ENCODE measurements at places on chromosomes 5 and 9.

- DNase-seq = no peak
Measured at GRCh38 chr9:1939926-1940368, 75.2 kb upstream of the SMARCA2 start.

DNA sequence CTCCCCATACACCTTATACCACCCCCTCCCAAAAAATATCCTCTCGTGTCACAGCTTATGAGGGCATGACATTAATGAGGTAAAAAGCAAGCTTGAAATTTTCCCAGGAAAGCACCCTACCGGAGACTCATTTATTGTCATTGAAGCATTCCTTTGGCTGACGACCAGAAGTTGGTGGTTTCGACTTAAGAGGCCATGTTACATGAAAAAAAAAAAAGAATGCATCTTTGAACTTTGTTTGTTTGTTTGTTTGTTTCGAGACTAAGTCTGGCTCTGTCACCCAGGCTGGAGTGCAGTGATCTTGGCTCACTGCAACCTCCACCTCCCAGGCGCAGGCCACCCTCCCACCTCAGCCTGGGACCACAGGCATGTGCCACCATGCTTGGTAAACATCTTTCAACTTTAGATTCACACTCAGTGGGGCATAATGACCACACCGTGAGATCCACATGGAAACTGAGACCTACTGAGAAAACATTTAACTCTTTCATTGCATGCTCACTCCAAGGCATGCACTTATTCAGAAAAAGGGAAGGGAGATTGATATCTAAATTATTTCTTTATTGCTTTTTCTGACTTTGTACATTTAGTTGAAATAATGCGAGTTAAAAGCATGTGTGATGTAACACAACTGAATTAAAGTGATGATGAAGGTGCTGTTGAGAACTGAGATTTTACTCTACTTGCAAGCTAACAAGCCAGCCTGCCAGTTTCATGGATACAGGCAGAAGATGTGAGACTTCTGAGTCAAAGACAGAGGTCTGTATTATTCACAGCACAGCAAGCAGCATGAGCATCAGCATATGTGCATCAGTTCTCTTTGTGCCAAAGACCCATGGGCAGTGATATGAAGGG, 5.1 kb upstream of the RAB14 start:
- no peak for DNase-seq

DNA sequence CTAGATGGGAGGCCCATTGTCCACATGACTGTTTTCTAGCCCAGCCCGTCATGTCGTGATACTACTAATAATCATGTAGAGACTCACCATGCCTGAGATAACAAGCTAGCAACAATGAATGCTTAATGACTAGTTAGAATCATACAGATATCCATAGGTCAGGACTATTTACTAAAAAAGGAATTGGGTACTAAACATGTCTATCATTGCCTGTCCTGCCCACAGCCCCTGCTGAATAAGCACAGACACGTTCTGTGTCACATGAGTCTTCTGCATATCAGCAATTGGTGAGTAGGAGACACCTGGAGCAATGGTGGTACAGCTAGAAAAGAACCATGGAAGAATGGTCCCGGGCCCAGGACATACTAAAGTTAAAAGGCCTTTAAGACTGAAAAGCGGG, 18.0 kb downstream of the FRRS1L start:
- DNase-seq = no peak

- no peak for DNase-seq
Measured at GRCh38 chr5:129135633-129136032, 41.1 kb downstream of the ISOC1 start.

DNA sequence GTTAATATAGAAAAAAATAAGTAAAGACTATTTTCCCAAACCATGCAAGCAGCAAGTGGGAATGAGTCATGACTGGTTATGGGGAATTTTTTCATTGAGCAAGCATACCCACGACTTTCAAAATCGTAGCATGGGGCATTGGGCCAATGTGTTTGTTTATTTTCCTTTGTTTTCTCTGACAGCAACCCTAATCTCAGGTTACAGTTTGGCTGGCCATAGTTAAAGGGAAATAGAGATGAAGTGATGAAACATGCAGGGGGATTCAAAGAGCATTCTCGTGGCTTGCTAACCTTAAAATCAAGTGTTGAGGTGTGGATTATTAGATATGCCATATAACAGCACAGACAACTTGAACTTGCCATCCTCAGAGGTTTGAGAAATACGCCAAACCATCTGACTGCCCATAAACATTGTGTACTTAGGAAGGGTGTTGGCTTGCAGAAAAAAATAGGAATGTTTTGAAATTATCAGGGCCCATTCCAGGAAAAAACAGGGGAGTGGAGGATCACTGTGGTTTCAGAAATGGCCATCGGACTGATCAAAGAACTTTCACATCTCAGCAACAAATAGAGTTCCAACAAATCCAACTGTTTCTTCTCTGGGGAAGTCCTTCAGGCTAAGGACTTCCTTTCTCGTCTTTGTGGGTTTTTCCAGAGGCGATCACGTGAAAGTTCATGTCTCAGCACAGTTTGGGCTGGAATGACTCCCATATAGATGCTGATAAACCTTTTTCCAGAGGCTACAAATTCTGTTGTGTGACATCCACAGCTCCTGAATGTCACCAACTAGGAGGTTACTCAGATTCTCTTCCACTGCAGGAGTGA, 259.1 kb downstream of the SYK start:
- peak; percentile 36 for DNase-seq

DNA sequence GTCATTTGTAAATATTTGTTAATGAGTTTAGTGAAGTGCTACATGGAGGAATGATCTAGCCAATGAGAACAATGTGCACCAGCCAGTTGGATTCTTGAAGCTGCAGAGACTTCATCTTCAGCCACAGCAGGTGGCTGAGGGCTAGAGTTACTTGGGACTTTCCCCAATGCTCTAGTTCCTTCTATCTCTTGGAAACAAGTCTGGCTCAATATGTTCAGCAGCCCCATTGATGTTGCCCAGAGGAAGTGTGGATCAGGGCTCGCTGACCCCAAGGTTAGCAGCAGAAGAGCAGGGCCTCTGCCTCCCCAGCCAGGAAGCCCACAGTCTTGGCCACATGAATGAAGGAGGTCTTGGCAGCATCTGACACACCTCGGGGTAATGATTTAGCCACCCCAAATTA, 117.5 kb downstream of the SLC1A3 start:
- DNase-seq = no peak

GRCh38 chr5:143700994-143701393, 111.0 kb upstream of the HMHB1 start:
- DNase-seq = no peak

DNA sequence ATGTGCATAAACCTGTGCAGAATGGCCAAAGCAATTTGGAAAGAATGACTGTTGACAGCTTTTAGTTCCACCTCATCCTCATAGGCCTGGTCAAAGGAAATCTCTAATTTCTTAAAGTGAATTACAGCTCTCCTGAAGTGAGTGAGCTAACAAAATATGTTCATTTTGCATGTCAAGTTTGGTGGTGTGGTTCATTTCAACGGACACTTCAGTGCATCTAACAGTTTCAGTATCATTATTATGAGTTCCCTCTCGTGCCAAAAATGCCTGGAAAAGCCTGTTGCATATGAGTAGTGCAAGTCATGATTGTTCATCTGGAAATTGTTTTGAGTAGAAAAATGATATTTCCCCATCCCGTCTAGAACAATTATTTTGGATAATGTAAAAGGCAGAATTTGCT, 53.2 kb upstream of the HMHB1 start:
- no peak for DNase-seq

- DNase-seq = no peak
Measured at GRCh38 chr9:81673310-81673709, 16.0 kb downstream of the TLE1 start.

DNA sequence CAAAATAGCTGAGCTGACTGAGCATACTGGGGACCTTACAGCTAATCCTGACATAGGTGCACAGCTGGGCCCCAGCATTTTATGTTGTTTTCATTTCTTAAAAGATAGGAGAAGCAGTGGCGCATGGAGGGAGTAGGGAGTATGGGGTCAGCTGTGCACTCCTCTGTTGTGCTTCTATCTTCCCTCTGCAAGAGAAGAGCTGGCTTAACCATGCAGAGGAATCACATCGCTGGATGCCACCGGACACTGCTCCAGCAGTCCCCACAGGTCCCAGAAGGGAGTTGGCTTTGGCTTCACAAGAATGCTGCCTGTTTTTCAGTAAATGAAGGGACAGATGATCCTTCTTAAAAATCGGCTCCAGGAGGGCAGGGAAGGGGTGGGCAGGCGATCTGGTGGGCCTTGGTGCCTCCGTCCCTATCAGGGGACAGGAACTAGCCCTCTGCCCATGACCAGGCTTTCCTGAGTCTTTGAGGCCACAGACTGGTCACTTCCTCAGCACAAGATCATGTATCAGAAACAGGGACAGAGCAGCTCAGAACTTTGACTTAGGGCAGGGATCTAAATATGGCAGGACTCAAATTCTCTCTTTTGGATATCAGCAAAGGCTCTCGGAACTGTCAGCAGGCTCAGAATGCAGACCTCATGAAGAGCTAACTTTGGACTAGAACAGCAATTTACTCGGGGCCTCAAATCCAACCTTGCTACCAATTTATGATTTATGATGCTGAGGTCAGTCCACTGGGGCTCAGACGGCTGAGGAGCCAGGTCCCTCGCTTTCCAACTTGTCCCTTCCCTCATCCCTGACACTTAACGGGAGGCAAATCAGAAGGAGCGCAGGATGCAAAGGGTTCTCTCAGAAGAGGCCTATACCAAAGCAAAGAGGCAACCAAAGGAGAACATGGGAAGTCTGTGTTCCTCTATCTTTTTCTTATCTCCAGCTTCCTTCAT, 47.2 kb downstream of the MARCHF3 start:
- DNase-seq = no peak

DNA sequence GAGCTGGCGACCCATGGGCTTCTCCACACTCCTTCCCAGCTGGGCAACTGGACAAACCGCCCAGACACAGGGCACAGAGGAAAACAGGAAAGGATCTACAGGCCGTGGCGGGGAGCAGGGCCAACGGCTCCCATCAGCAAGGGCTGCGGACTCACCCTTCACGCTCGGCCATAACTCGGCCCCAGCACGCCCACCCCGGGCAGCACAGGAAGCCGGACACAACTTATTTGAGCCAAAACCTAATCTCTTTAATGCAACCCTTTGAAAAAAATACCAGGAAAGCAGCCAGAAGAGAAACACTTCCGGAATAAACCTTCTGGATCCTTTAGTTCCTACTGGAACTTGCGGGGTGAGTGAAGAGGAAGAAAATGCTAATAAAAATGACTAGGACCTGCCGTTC, 59.9 kb downstream of the VAV2 start:
- DNase-seq = no peak

GRCh38 chr9:126626127-126626925, 12.6 kb downstream of the LMX1B start:
- DNase-seq = no peak

- DNase-seq = no peak
Measured at GRCh38 chr9:136486131-136486530, 3.3 kb upstream of the SEC16A start.

DNA sequence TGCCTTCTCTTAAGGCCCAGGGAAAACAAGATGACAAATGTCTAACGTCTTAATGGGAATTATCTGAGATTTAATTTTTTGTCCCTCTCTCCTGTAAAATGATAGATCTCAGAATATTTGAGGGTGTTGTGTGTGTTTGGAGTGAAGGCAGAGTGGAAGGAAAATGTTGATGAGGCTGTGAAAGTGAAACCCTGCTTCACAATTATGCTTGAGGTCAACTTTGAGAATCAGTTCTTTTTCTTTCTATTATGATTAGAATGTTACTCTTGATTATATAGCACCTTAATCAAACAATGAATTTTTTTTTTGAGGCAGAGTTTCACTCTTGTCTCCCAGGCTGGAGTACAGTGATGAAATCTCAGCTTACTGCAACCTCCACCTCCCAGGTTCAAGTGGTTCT, 5.5 kb upstream of the LOX start:
- DNase-seq = no peak

GRCh38 chr5:33008751-33009418, 297.8 kb downstream of the NPR3 start:
- no peak for DNase-seq

DNA sequence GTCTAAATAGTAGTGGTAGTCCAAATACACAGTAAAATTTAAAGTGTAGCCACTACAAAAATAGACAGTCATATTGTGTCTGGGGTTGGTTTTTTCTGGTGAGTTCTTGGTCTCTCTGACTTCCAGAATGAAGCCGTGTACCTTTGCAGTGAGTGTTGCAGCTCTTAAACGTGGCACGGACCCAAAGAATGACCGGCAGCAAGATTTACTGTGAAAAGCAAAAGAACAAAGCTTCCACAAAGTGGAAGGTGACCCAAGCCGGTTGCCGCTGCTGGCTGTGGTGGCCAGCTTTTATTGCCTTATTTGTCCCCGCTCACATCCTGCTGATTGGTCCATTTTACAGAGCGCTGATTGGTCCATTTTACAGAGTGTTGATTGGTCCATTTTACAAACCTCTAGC, 188.7 kb downstream of the ZNF608 start:
- no peak for DNase-seq

DNA sequence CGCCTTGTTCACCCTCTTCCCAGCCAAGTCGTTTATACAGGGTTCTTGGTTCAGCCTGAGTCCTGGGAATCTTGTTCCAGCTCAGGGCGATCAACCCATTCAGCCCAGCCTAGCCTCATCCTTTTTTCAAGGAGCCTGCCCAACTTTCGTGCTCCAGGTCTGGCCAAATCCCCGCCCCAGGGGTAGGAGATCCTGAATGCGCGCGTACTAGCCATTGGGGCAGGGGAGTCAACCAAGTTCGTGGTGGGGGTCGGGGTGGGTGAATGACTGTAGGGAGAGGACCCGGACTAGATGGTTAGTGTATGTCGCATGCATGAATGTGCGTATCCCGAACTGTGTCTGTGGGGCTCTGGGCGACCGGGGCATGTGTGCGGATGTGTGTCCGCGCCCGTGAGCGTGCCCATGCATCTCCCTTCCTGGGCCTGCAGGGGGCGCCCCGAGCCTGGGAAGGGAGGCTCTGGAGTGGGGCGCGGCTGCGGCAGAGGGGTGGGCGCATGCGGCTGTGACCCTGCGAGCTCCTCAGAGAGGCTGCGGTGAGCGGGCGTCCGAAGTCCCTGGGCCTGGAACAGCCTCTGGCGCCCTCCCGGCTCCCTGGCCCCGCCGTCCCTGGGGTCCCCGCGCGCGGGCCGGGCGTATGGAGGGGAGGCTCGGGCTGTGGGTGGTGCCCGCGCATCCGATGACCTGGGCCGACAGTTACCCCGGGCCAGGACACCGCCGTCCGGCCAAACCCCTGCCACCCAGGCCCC, 8.7 kb downstream of the CCL21 start:
- peak; percentile 75 for DNase-seq

DNA sequence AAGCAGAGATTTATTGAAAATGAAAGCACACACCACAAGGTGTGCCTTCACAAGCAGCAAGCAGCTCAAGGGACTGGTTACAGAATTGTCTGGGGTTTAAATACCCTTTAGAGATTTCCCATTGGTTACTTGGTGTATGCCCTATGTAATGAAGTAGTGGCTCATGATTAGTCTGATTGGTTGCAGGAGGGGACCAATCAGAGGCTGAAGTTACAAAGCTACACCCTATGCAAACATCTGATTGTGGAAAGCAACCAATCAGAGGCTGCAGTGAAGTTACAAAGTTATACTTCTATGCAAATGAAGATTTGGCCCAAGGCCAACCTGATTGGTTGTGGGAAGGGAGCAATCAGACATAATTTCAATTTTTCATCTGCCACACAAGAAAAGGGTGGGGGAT, 119.9 kb downstream of the C9orf152 start:
- no peak for DNase-seq
